ENCODE measurements at places on chromosomes 13 and 19.

- DNase-seq: no peak
These were observed 114.3 kb upstream of the SERP2 start for GRCh38 chr13:44259045-44260027.

- no peak for DNase-seq
These were observed 8.5 kb upstream of the PROZ start for GRCh38 chr13:113149711-113150549.

GRCh38 chr13:75489502-75490263, 7.7 kb upstream of the TBC1D4 start:
- DNase-seq: no peak

- no peak for DNase-seq
These were observed at the start of gene OR10H5 for GRCh38 chr19:15787611-15788155. Gene OR10H5 (plus strand): TSS chr19:15787661. CDS start chr19:15794049, 6,388 bp downstream.

DNA sequence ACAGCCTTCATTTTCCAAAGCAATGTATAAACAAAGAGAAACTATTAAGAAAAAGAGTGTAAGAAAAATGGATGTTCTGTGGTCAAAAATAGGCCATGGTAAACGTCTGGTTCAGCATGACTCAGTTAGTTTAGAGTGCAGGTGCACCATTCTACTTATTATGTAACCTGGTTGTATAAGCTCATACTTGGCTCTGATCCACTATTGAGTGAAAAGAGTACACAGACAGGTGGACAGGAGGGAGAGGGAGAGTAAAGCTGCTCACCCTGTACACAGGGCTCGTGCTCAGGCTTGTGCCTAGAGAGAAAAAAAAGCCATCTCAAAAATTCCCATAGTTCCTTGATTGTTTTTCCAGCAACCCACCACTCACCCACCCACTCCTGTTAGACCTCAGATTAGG, 85.8 kb upstream of the ZNF91 start:
- DNase-seq: no peak

- DNase-seq: no peak
These were observed 99.0 kb upstream of the TSHZ3 start for GRCh38 chr19:31448221-31448657.

DNA sequence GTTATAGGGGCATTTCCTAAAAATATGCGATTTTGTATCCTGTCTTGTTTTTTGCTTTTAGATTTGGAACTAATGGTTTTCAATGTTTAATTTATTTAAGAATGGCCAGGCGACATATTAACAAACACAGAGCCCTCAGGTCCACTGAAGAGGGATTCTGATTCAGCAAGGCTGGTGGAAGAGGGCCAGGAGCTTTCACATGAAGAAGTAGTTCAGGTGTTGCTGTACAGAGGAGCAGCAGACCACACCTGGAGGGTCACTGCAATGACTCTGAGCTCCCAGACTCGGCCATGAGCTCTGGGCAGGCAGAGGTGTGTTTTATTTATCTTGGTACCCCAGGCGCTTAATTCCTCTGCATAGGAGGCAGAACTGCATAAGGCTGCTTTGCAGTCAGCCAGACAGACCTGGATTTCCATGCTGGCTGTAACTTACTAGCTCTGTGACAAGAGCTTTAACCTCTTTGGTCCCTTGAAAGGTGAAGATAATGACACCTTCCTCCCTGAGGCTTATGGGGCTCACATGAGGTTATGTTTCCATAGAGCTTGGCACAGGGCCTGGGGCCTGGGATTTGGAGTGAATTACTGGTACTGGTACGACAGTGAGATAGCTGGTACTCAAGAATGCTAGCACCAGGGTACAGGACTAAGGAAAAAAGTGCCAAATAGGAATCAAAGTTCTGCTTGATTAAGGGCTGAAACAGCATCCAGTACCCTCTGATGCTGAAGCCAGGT, 184.7 kb downstream of the OXGR1 start:
- DNase-seq: no peak

DNA sequence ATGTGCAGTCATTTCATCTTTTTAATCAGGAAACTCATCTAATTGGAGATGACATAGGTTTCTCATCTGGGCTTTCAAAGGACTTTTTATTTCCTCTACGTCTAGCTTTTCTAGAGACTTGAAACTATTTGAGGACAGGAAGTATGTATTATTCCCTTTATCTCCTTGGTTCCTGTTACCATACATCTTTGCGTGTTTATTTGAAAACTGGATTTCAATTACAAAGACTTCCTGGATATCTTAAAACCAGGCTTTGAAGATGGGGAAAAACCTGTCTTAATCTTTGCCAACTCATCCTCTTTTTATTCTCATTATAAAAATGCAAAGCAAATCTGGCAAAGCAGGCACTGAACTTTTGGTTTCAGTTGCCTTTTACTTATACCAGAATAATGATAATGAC, 130.5 kb downstream of the LMO7 start:
- no peak for DNase-seq

GRCh38 chr13:111941845-111942447, 125.0 kb upstream of the SOX1 start:
- DNase-seq: no peak

- DNase-seq: no peak
These were observed 2.9 kb downstream of the HIF3A start for GRCh38 chr19:46299695-46300094.

GRCh38 chr19:35208121-35208520, 20.4 kb downstream of the FAM187B start:
- DNase-seq: no peak

- DNase-seq: no peak
These were observed 70.7 kb upstream of the TSHZ3 start for GRCh38 chr19:31419871-31420445.

DNA sequence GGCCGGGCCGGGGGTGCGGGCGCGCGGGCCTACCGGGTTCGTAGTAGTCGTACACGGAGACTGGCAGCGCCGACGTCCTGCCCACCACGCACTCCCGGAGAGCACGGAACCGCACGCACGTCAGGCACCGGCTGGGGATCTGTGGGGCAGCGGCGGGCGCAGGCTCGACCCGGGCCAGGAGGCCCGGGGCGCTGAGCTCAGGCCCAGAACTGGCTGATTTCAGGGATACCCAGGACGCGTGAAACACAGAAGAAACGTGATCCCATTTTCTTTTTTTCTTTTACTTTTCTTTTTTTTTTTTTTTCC, 9.0 kb downstream of the F2RL3 start:
- no peak for DNase-seq

DNA sequence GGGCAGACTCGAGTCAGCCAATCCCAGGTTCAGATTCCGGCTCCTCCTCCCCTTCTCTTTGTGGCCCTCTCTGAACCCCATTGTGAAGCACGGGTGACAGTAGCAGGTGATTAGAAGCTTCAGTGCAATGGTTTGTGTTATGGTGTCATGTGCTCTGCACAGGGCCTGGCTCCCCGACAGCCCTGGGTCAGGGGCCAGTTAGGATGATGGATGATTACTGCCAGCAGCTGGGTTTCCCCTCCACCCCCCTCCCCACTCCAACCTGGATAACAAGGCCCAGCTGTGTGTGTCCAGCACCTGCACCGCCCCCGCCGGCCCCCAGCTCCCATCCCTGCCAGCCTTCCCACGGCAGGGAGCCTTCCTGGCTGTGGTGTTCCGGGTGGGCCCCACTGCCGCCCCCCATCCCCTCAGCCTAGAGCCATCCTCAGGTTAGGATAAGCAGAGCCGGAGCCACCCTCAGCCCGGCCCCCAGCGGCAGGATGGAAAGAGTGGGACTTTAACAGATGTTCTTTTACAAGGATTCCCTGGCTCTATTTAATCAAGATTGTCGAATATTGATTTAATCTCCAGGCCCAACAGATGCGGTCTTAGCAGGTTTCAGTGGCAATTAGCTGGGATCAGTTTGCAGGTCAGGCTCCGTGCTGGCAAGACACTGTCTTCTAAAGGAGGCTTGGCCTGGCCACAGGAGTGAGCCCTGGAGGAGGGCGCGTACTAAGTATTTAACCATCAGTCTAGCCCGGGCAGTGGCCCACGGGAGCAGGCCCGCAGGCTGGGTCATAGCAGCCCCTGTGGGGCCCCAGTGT, 156.2 kb downstream of the SIPA1L3 start:
- DNase-seq: no peak

DNA sequence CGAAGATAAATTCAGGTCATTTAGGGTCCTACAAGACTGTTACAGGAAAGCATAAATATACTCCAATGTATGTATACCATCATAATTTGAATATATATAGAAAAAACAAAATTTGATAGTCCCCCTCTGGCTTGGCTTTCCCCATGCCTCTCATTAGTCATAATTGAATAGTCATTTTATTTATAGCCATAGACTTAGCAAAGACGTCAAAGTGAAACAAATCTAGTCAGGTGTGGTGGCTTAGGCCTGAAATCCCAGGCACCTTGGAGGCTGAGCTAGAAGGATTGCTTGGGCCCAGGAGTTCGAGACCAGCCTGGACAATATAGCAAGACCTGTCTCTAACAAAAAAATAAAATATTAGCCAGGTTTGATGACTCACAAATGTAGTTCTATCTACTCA, 141.1 kb downstream of the TNFRSF19 start:
- DNase-seq: no peak

GRCh38 chr19:56315077-56315828, 614 bp upstream of the ZSCAN5A start:
- peak; percentile 99 for DNase-seq

- DNase-seq: no peak
These were observed 9.9 kb downstream of the HSPH1 start for GRCh38 chr13:31151837-31152236.

GRCh38 chr13:49439609-49440008, 4.3 kb downstream of the CAB39L start:
- no peak for DNase-seq

DNA sequence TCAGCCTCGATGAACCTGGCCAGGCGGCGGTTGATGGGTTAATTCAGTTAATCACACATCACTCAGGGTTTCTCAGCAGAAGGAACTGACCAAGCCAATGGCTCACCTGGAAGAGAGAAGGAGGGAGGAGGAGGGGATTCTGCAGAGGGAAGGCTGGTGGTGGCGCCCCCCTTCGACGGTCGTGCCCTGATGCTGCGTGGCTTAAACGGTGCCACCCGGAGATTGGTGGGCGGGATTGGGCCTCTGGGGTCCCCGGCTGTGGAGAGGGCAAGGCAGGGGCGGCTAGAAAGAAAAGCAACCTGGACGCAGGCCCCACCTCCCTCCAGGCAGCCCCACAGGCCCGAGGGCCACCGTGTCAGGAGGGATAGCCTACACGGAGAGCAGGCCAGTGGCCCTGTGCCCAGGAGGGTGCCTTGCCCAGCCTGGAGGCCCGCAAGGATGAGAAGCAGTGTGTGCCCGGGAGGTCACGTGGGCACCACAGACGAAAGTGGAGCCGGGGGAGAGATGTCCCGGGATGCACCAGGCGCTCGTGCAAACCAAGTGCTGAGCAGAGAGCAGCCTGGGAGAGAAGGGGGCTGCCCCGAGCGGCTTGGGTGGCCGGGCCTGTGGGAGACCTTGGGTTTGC, 16.0 kb downstream of the CSNK1G2 start:
- DNase-seq: no peak

DNA sequence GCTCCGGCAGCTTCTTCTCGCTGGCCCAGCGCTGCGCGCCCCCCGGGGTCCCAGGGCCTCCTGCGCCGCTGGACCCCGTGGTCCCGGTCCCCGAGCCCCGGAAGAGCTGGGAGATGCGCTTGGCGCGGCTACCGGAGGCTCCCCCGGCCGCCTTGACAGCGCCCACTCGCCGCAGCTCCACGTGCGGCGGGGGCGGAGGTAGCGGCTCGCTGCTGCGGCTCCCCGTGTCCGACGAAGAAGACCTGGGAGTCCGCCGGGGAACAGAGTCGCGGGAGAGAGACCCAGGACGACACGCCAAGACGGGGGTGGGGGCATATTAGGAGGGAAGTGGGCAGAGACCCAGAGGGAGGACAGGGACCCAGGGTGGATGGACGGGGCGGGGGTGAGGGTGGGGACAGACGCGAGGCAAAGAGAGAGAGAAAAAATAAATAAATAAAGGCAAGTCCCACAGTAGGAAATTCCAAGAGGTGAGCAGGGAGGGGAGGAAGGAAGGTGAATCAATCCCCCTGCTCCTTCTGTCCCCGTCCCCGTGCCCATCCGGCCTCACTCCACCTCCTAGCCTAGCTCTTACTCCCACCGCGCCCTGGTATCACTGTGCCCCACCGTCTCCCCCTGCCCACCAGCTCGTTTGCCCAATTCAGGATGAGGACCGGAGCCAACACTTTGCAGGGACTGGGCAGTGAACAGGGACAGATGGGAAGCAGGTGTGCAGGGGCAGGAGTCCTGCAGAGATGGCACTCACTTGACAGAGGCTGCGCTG, 826 bp downstream of the RASIP1 start:
- DNase-seq: no peak

DNA sequence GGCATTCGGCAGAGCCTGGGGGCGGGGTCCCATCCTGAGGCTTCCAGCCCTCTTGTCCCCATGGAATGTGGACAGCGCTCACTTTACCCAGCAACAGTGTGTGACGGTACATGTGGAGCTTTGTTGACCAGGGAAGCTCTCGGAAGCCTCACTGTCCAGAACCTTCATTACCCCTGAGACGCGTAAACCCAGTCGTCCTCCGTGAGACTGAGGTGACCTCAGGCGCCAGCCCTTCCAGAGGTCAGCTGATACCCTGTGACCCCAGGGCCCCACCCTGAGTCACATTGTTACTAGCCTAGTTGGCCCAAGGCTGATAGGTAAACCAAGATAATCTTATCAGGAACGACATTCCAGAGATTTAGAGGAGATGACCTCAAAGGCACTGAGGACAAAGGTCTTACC, 10.2 kb upstream of the TMEM160 start:
- DNase-seq: no peak

Measured in NCI-H1436 (cell line).